ENCODE measurements at places on chromosomes 3 and 15.

DNA sequence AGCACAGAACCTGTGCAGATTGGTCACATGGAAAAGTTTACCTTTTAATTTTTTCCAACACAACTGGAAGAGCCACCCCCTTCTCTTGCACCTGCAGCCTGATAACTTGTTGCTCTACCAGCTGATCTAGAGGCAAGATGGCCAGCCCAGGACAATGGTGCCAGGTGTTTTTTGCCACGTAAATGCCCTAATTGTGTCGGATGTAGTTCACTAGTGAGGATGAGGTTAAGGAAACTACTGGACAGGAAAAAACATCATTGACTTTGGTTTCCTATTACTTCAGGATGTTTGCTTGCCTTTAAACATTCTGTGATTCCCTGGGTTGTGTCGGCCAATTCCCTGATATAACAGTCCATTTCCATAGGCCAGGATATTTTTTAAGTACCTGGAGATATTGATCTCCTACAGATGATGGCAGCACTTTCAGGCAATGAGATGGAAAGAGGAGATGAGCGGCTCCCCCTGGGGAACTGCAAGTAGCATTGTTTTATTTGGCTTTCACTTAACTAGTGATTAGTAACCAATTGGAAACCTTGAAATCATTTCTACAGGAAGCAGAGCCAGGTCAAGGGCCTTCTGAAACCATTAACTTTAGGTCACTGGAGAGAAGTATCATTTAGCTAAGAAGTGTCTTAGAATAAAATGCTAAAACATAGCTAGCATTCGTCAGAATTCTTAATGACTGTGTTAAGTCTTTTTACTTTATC is 72.5 kb downstream of the OSBPL10 start:
- DNase-seq, result no peak

DNA sequence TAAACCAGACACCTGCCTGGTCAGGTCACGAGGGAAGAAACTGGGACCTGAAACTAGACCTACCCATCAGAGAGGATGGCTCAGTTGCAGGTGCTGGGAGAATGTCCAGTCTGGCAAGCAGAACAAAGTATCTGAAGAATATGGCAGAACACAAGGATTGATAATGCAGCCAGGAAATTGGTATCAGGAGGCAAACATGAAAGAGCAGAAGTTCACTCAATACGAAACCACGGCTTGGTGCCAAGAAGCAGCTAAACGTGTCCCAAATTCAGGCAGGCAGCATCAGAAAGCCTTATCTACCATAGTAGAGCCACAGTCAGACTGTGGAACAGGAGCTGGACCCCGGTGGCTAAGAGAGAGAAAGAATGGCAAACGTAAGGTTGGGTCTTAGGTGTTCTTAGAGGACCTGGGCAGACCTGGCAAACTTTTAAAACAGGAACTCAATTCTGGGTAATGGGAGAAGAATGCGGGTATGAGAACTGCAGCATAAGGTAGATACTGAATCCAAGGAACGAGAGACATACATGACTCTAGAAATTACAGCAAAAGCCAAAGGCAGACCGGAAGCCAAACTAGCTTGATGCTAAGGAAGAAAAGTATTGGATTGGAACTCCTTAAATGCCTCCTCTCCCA is 169.0 kb upstream of the NECTIN3 start:
- DNase-seq, result no peak

GRCh38 chr15:59662260-59662659 is 4.9 kb upstream of the GTF2A2 start:
- DNase-seq, result no peak

DNA sequence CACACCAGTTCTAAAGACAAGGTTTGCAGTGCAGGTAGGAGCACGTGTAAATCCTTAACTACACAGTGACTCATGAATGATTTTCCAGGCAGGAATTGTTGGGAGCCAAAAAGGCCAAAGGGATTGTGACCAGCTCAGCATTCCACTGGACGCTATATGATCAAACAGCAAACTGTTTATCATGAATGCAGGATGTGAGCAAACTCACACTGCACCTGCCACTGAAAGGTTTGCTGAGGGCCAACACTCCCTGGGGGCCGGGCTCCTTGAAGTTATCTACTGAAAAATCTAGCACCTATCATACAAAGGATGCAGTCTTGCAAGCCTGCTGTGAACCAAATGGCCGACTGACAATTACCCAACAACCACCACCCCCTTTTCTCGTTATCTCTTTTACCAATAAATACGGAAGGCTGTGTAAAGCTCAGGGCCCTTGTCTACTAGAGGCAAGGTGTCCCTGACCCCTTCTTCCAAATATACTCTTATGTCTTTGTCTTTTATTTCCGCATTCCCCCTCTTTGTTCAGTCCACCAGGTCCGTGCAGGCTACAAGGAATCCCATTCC is 11.5 kb upstream of the DNASE1L3 start:
- DNase-seq, result no peak

DNA sequence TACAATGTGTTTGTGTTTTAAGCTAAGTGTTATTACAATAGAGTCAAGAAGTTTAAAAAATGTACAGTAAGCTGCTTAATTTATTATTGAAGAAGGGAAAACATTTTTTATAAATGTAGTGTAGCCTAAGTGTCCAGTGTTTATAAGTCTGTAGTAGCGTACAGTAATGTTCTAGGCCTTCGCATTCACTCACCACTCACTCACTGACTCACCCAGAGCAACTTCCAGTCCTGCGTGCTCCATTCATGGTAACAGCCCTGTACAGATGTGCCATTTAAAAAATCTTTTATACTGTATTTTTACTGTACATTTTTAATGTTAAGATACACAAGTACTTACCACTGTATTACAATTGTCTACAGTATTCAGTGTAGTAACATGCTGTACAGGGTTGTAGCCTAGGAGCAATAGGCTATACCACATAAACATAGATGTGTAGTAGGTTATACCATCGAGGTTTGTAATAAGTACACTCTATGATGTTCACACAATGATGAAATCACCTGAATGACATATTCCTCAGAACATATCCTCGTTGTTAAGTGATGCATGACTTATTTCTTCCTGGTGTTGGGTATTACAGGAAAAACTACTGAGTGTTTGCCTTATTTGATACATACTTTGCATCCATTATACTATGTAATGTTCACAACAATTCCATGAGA is 156.6 kb upstream of the NUDT16 start:
- no peak for DNase-seq

DNA sequence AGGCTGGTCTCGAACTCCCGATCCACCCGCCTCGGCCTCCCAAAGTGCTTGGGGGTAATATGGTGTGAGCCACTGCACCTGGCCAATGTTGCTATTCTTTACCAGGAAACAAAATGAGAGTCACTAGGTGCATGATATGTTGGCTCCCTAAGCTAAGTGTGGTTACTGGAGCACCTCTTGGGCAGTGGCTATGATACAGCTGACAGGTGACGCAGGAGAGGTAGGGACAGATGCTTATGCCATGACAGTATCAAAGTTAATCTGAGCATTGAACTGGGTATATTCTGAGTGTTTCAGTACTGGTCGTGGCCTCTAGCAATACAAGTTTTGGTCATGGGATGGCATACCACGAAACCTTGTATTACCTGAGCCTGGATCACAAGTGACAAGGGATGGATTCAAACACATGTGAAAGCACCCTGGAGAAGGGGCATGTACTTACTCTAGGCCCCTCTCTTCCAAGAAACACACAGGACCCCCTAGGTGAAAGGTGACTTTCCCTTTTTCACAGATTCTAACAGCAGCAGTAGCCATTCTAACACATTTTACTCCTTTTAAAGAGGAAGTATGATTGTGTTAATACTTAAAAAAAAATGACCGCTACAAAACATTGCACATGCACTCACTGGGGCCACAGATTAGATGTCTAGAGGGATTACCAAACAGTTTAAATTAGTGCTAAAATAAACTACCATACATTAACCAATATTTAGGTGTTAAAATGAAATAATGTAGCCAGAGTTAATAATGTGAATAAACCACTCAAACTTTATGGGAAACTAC is 467.3 kb downstream of the SHQ1 start:
- no peak for DNase-seq

DNA sequence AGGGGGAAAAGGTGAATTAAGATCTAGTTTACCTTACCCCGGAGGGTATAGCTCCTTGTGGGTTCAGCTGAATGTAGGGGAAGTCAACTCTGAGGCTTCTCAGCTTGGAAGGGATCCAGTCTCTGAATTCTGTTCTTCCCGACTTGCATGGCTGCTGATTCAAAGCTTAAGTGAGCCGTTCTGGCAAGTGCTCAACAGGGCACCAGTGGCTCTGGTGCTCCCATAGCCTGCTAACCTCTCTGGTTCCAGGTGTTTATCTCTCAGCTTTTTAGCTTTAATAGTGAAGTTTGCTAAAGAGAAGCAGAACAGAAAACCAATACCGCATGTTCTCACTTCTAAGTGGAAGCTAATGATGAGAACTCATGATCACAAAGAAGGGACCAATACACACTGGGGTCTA is 46.3 kb upstream of the RBP1 start:
- DNase-seq, result no peak

DNA sequence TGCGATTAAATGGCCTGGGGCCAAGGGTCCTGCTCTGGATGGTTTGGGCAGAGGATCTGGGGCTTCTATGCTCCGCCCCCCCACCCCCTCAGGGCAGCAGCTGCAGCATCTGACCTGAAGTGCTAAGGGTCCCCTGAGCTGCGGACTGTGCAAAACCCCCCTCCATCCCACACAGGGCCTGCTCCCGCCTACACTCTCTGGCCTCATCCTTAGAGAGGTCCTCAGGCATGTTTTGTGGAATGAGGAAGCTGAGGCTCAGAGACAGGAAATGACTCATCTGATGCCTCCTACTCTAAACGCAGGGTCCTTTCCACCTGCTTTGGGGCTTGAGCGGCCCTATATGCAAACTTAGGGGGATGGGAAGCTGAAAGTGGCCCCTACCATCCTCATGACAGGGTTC is 59.5 kb upstream of the CTSH start:
- no peak for DNase-seq

DNA sequence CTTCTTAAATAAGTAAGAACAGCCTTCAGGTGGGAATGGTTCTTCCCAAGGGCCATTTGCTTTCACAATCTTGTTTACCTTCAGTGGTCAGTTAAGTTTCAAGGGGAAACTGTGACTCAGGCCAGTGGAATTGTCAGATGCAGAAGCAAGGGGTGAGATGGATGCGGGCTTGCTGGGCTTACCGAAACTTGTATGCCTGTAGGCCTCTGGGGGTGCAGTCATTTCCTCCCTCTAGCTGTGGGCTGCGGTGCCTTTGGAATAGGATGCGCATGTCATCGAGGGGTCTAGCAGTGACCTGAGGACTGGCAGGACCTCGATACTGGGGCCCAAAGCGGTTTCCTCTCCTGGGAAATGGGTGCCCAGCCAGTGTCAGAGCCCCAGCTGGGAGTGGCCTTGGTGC is 121.6 kb downstream of the EEFSEC start:
- no peak for DNase-seq

DNA sequence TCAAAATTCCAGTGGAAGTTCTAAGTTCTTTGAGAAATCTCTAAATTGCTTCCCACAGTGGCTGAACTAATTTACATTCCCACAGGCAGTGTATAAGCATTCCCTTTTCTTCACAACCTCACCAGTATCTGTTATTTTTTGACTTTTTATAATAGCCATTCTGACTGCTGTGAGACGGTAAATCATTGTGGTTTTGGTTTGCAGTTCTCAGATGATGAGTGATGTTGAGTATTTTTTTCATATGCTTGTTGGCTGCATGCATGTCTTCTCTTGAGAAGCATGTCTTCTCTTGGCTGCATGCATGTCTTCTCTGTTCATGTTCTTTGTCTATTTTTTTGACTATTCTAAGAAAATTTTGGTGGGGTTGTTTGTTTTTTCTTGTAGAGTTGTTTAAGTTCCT is 499.6 kb upstream of the CCDC54 start:
- DNase-seq, result no peak

- DNase-seq, result no peak
These were observed 37.3 kb downstream of the FSD2 start for GRCh38 chr15:82768414-82769054.

GRCh38 chr3:59734061-59734460 is 684.2 kb upstream of the CFAP20DC start:
- no peak for DNase-seq

DNA sequence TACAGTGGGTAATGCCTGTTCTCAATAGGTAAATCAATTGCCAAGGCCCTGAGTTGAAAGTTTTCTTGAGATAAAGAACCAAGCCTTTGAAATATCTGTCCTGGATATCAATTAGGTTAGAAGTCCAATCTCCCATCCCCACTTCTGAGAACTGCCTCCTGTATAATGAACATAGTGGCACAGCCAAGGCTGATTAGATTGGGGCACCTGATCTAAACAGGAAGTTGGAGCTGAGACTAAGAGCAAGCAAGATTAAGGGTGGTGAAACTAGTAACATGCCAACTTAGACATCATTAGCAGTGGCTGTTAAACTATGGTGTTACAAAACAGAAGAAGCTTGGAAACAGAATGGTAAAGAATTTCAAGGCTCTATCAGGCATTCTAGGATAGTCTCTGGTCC is 137.7 kb upstream of the TMEM108 start:
- DNase-seq, result no peak

GRCh38 chr15:41917767-41918430 is 24.0 kb upstream of the SPTBN5 start:
- no peak for DNase-seq

- DNase-seq, result no peak
These were observed 11.8 kb downstream of the SSR3 start for GRCh38 chr3:156543043-156543555.

GRCh38 chr3:39601241-39601640 is 133.8 kb downstream of the MOBP start:
- DNase-seq, result no peak

DNA sequence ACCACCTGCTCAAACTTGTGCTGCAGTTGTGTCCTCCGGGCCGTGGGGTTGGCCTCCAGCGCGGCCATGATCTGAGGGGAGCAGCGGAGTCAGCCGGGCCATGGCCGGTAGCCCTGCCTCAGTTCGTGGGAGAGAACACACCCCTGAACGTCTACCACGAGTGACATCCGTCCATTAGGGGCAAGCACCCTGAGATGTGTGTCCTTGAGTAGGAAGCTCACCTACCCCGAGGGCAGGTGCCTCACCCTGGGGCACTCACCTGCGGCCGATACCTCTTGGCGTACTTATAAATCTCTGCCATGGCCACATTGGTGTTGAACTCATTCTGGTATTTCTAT is 13.4 kb downstream of the H1-8 start:
- no peak for DNase-seq

- DNase-seq, result no peak
These were observed 10.3 kb downstream of the USF3 start for GRCh38 chr3:113685956-113686721.

DNA sequence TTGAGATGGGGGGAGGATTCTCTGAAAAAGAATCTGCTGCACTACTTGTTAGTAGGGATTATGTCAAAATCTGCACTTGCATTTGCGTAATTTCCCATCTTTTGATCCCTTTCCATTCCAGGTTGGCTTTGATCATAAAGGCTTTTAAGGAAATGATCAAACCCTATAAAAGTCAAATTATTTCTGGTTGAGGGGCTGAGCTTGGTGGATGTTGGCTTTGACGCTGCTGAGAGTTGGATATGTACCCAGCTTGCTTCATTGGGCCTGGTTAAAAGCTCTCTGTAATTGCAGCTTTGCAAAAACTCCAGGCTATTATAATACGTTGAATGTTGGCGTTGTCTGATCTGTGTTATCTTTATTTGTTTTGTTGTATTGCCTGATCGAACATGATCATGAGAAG is 12.0 kb downstream of the LRRC3B start:
- DNase-seq, result no peak

GRCh38 chr15:40409366-40409765 is 3.8 kb downstream of the IVD start:
- no peak for DNase-seq

All from NCI-H2171 treated with DMSO at 0.1 percent for 48 hours (cell line).